Left kidney (tissue), 8 donors: ENCODE measurements at places on chromosomes 7 and 10. TPM values are rescaled to one million over a fixed set of nuclear protein-coding genes. Genes with fewer than 3 reads are reported as not detected.

DNA sequence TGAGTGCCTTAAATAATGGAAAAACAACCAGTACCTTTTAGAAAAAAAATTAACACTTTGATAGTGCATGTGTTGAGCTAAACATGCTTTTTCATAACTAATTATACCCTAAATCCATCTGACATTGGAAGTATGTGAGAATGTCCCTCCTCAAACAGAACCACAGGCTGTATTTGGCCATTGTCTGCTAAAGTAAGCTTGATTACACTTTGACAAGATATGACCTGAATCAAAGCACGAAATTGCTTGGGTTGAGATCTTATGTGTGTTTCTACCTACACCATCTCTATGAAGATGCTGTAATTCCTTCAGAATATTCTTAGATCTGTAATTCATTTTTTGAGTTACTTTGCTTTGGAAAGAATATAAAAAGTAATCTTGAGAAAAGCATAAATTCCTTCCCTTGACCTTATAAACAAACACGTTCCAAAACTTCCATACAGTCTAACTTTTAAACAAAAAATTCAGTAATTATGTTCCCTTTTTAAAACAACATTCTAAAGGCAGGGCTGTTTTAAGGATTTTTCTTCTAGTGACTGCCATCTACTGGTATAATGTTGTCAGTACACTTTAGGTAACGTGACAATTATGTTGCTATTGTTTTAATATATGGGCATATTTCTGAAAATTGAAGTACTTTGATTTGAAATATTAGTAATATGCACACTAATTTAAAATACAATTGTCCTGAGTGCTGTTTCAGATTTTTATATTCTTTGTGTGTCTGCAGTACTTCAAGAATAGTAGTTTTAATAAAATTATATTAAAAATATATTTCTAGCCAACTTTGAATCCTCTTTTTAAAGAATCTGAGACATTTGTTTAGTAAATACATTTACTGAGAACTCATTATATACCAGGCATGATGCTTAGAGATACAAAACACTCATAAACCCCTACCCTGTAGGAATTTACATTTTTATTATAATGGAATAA, 20.9 kb downstream of the CD36 start:
- DNase-seq, result peak; percentile 26

GRCh38 chr10:113390896-113391295, 162.0 kb upstream of the HABP2 start:
- no peak for DNase-seq

GRCh38 chr7:128108641-128109423, 77.6 kb upstream of the LRRC4 start:
- no peak for DNase-seq

DNA sequence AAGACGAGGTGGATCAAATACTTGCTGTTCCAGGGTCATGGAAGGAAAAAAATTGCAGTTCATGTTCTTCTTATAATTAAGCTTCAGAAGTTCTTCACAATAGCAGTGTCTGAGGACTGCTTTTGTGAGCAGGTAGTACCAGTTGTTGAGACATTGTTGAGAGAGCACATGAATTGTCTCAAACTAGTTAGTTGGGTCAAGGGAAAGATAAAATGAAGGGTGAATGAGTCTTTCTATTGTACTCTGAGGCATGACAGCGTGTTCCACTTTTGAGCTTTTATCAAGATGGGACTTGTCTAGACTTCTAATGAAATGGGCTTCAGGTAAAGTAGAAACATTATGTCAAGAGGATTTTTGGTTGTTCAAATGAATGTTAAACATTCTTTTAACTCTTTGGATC, 26.0 kb downstream of the KAT6B start:
- DNase-seq, result no peak

DNA sequence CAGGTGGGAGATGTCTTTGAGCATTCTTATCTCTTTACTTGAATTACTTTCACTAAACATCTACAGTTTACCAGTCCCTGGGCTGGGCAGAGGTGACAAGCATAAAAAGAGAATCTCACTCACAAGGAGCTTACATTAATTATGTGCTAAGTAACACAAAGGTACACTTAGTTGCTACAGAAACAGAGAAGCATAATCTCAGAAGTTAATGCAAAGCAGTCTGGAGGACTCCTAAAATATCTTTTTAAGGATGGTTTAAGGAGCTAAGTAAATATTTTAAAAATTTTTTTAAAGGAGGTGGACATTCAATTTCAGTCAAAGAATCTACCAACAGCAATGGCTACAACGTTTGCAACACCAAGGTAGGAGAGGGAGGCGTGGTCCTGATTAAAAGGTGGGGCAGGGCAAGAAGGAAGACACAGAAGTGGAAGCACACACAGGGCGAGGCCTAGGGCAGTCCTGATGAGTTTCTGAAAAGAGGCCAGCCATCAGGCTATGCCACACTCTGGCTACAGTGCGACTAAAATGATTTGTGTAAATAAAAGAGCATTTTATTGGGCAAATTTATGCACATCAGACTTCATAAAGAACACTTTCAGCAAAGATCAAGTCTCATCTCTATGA, 5.3 kb downstream of the LARP4B start:
- DNase-seq, result no peak

The NPY4R2 gene
- not detected for polyA plus RNA-seq

The ASL gene
- 28.4 TPM for polyA plus RNA-seq
